Brain pericyte (primary cell): ENCODE measurements at places on chromosomes 1 and 21.
A peak's percentile ranks its signal among the peaks of the same experiment; 100 is the strongest.

GRCh38 chr1:46410156-46411009 is 16.3 kb downstream of the FAAH start:
- DNase-seq = no peak

DNA sequence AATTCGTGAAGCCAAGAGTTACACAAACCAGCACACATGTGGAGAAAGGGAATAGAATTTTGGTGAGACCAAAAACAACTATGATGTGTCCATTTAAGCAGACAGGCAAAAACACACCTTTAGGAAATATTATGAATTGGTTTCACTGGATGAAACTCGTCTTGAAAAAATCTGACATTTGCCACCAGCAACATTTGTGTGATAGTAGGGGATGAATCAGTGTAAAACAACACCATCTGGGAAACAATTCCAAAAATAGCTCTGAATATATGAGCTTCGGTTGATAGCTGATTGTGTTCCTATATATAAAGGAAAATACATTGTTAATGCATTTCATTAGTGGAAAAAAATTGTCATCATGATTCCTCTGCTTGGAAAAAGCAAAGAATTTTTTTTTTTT is 327.8 kb downstream of the PAPPA2 start:
- DNase-seq = no peak

DNA sequence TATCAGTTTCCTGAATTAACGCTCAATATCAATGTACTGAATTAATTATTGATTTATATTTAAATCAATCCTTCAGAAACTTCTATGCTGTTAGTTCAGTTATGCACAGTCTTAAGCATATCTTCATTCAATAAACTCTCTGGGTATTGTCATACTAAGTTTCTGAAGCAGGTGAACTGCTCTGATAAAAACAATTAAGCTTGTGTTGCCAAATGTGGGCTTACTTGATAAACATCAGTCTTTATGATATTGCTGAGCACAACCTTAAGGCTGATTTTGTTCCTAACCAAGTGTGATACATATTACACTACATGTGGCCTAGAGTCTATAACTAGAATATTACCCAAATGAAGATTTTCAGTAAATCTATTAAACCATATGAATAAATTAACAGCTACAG is 67.6 kb downstream of the DPYD start:
- no peak for DNase-seq

- DNase-seq = no peak
Observed at GRCh38 chr21:39384674-39385298, 35.9 kb upstream of the HMGN1 start.

- no peak for DNase-seq
Observed at GRCh38 chr1:230261928-230262650, 164.0 kb downstream of the PGBD5 start.

DNA sequence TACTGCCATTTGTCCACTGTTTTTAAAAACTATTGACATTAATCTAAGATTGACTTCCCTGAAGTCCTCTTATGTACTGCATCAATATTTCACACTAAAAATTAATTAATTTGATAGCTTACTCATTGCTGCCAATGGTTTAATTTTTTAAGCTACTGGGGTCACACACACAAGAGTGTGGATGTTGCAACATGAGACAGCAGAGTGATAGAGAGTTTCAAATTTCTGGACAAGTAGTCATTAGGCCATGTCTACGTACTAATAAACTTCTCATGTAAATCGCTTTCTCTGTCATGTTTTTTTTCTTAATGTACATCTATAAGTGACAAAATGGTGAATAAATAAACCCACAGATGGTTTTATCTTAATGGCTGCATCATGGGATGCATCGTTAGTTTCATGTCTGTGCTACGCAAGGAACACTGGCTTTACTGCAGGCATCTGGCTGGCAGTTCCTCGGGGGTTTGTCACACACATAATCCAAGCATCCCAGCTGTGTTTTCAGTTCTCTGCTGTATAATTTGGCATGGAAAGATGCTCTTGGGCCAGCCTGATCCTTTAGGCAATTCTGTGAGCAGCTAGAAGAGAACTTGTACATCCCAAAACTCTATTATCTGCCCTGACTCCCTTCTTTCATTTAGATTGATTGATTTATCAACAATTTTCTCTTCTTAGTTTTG is 16.4 kb upstream of the CHODL start:
- no peak for DNase-seq

DNA sequence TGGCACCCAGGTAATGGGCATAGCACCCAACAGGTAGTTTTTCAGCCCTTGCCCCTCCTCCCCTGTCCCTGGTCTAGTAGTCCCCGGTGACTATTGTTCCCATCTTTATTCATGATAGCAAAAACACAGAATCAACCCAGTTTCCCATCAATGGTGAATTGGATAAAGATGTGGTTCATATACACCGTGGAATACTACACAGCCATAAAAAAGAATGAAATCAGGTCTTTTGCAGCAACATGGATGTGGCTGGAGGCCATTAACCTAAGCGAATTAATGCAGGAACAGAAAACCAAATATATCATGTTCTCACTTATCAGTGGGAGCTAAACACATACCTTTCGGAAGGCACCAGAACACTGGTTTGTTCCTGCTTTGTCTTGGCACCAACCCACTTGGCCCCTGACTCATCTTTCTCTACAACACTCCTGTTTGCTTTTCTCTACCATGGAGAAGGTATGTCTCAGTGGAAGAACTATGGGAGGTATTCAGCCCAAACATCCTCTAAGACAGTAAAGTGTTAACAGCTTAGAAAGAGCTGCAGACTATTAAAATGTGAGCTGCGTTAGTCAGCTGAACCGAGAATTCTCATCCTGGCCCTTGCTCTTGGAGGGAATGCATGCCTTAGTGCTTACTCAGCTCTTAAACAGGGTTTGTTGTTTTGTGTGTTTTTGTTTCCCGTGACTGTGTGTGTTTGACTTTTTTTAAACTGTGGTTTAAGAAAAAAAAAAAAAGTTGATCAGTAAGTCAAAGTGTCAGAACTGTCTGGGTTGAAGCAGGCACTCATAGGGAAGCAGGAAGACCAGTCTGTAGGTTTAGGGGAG is 203.0 kb downstream of the TOMM20 start:
- DNase-seq = peak; percentile 77

DNA sequence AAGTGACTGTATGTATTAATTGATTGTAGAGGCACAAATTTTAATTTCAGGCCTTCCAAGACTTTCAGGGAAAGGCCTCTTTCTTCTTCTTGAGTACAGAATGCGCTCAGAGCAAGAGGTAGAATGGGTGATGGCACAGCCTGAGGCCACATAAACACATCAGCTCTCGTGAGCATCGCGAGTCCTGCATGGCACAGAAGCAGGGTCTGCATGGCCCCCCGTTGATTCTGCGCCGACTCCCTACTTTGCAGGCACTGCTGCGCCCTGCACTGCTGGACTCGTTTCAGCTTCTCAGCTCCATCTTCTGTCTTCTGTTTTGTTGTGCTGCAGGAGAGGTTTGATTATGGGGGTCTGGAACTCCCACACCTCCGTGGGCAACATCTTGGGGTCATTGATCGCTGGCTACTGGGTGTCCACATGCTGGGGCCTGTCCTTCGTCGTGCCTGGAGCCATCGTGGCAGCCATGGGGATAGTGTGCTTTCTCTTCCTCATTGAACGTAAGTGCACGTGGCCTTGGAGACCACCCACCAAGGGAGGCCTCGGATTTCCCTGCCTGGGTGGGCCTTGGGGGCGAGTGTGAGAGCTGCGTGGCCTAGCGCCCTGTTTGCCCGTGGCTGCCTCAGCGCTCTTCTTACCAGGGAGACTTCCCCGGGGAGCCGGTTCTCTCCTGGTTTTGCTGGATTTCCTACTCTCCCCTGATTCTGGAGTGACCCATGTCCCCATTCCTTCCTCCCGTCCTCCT is 29.6 kb downstream of the SLC37A1 start:
- no peak for DNase-seq
